Foreskin fibroblast (primary cell): ENCODE measurements at places on chromosomes 3 and 15.

GRCh38 chr15:32829436-32829835, 111.6 kb downstream of the GREM1 start:
- peak; percentile 41 for DNase-seq

DNA sequence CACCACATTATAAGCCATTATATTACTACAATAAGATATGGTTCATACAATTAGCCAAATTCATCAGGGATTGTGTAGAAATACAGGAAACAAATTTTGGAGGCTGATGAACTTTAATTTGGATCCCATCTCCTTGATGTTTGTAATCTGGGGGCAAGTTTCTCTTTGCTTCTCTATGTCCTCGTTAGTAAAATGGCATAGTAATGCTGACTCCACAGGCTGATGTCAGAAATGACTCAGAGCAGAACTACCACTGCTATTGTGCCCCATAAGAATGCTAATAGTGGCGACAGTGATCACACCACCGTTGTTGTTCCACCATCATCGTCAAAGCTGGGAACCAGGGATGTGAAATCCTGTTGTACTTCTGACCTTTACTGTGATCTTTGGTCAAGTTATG, 722.3 kb upstream of the LMCD1 start:
- no peak for DNase-seq

GRCh38 chr3:184275381-184275701, 481 bp upstream of the ECE2 start:
- DNase-seq, result no peak

- DNase-seq, result no peak
These were observed 5.4 kb upstream of the TBC1D21 start for GRCh38 chr15:73867956-73868355.

GRCh38 chr3:28267984-28268849, 26.8 kb downstream of the CMC1 start:
- DNase-seq, result no peak

DNA sequence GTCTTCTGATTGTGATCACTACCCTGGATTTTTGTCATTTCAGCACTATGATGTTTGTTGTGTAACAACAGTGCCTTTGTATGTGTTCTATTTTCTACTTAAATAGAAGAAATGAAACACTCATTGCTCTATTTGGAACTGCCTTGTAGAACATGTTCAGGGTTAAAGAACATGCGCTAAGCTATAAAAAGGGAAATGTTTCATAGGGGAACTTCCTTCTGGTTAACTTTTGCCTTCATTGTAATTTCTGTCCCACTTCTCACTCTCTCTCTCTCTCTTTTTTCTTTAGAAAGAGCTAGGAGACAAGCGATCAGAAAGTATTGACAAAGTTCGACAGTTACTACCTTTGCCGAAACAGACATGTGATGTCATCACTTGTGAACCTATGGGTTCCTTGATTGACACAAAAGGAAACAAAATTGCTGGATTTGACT, at the start of gene P2RY12:
Gene P2RY12 (minus strand): TSS at position 13 of the 434 bp plus-strand sequence. CDS start 45,908 bp downstream, outside the sequence.
- DNase-seq, result no peak

- DNase-seq, result no peak
These were observed 980 bp downstream of the PARP9 start for GRCh38 chr3:122562923-122563716.

- DNase-seq, result no peak
These were observed 44.5 kb upstream of the MCTP2 start for GRCh38 chr15:94186770-94187331.

DNA sequence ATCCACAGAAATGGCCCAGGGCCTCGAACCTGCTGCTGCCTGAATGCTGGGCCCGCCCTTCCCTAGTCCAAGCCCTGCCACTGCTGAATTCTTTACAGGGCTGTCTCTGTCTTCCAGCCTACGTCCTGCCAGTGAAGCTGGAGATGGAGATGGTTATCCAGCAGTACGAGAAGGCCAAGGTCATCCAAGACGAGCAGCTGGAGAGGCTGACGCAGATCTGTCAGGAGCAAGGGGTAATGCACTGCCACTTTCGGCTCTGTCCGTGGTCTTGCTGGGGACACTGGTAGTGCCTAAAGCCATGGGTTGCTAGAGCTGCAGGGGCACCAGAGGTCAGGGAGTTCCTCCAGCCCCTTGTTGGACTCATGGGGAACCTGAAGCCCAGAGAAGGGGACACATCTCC, 115.7 kb downstream of the TMEM266 start:
- DNase-seq, result no peak
